ENCODE measurements at places on chromosomes 1 and 21. TPM values are rescaled to one million over a fixed set of nuclear protein-coding genes. Genes with fewer than 3 reads are reported as not detected.

Gene RIMS3
- total RNA-seq = 6.8 TPM

Gene ESRRG
- 2.8 TPM for total RNA-seq

Gene PKLR
- not detected for total RNA-seq

Gene KCNJ15
- 45.6 TPM for total RNA-seq

Gene BRWD1
- 54.3 TPM for total RNA-seq

DNA sequence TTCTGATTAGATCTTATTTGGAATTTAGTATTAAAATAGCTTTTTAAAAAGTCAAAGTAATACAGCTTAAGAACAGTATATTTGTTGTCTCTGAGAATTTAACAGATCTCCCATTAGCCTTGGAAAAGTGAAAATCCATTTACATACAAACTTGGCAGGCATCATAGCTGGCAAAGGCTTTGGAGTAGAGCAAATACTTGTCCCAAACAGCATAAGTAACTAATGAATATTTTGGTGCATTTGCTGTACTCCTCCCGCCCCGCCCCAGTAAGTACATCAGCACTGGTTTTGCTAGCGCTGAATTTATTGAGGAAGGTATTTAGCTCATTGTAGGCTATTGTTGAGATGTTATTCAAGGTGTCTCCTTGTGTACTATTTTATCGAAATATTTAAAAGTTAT is 417.7 kb upstream of the KAZN start:
- H3K36me3 ChIP-seq = no peaks in the 10 kb centered on the region
- H3K4me3 ChIP-seq = no peak overlapping the region
- no peaks in the 10 kb centered on the region for H3K27me3 ChIP-seq

DNA sequence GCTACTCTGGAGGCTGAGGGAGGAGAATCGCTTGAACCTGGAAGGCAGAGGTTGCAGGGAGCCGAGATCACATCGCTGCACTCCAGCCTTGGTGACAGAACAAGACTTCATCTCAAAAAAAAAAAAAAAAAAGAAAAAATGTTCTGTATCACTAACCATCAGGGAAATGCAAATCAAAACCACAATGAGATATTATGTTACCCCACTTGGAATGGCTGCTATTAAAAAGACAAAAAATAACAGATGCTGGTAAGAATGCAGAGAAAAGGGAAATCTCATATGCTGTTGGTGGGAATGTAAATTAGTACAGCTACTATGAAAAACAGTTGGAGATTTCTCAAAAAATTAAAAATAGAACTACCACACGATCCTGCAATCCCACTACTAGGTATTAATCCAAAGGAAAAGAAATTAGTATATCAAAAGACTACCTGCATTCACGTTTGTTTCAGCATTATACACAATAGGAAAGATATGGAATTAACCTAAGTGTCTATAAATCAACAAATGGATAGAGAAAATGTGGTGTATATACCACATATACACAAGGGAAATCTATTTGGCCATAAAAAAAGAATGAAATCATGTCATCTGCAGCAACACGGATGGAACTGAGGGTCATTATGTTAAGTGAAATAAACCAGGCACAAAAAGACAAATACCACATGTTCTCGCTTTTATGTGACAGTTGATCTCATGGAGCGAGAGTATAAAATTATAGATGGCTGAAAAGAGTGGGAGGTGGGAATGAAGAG is 62.6 kb downstream of the ABL2 start:
- no peak for DNase-seq
- no peaks in the 10 kb centered on the region for H3K36me3 ChIP-seq
- no peaks in the 10 kb centered on the region for H3K27me3 ChIP-seq
- H3K27ac ChIP-seq = no peak overlapping the region
- no peaks in the 10 kb centered on the region for H3K4me1 ChIP-seq

DNA sequence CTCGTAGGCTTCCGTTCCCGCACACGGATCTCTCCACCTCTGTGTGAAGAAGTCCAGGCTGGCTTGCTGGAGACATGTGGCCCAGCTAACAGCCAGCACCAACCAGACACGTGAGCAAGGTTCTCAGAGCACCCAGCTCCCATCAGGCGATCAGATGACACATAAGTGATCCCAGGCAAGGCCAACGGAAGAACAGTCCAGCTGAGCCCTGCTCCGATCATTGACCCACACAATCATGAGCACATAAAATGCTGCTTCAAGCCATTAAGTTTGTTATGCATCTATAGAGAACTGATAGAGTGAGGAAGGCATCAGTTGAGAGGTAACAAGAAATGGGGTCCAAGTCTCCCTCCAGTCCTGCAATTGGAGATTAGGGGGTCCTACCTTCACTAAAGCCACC is 15.4 kb downstream of the C1orf198 start:
- no peaks in the 10 kb centered on the region for H3K36me3 ChIP-seq
- no peak for DNase-seq
- no peaks in the 10 kb centered on the region for H3K27me3 ChIP-seq
- no peak overlapping the region for H3K27ac ChIP-seq
- no peaks in the 10 kb centered on the region for H3K4me1 ChIP-seq
- no peak overlapping the region for H3K4me3 ChIP-seq

- no peak for DNase-seq
- H3K36me3 ChIP-seq = no peaks in the 10 kb centered on the region
- no peak overlapping the region for H3K4me3 ChIP-seq
- H3K4me1 ChIP-seq = peaks cover 66% of the 10 kb centered on the region
Measured at GRCh38 chr1:64514197-64514765, 44.4 kb downstream of the CACHD1 start.

DNA sequence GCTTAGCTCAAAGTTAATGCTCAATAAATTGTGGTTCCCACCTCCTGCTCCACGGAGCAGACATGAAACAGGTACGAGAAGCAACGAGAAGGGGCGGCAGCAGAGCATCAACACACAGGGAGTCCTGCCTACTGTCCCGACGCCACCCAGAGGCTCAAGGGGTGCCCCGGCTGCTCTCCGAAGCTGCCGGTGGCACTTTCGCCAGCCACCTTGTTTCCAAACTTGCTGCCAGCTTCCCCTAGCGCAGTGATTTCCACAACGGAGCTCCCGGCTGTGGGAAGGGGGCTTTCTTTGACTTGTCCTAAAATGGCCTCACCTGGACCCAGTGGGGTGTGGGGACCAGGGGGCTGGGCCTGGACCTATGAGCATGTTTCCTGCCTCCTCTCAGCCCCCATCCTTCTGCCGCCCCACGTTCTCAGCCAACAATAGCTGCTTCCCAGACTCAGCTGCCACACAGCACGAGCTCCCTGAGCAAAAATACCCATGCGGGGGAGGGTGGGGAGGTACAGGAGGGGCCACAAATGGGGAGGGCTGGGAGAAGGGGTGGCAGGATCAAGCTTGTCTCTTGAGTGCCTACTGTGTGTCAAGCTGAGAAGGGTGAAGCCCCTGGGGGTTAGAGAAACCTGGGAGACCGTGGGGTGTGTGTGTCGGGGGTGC is 35.6 kb upstream of the ECE1 start:
- no peak for DNase-seq
- peaks cover 4% of the 10 kb centered on the region for H3K36me3 ChIP-seq
- no peaks in the 10 kb centered on the region for H3K27me3 ChIP-seq
- peaks cover 89% of the 10 kb centered on the region for H3K4me1 ChIP-seq
- no peak overlapping the region for H3K4me3 ChIP-seq
- H3K27ac ChIP-seq = peak overlapping the region; percentile 58

GRCh38 chr1:156268336-156268735 is 14.3 kb downstream of the SMG5 start:
- H3K27ac ChIP-seq = no peak overlapping the region
- no peaks in the 10 kb centered on the region for H3K4me1 ChIP-seq
- no peaks in the 10 kb centered on the region for H3K27me3 ChIP-seq
